GM23338 (cell line): ENCODE measurements at places on chromosomes 3 and 15.
A peak's percentile ranks its signal among the peaks of the same experiment; 100 is the strongest.

GRCh38 chr3:42116466-42116865 is 25.3 kb downstream of the TRAK1 start:
- no peak for DNase-seq

- peak; percentile 93 for DNase-seq
Measured at GRCh38 chr3:51682079-51682478, 11.0 kb downstream of the TEX264 start.

DNA sequence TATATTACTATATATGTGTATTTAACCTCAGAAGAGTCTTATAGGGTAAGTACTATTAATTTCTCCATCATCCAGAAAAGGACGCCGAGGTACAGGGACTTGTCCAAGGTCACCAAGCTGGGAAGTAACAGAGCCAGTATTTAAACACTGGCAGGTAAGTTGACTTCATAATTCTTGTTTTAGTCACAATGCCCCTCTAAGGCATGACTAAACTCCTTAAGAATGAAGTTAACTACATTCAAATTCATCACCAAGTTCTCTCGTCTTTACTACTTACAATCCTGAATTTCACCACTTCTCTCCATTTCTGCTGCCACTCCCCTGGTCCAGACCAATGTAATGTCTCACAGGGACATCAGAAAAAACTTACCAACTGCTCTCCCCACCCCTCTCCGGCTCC is 312.1 kb downstream of the GRM7 start:
- DNase-seq = no peak

DNA sequence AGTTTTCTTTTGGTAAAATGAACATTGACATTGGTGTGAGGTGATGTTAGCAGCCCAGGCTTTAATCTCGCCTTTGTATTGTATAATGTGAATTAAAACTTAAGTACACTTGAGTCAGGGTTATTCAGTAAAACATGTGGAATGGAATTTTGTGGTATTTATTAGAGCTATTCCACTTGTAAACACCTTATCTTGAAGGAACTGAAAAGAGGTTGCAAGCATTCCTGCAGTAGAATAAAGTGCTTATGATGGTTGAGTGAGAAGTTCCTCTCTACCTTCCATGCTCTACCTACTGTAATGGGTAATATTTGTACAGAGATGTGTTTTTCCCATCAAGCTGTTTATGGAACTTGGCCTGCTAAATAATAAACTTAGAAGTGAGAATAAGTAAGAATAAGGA is 36.1 kb downstream of the HMG20A start:
- DNase-seq = no peak

DNA sequence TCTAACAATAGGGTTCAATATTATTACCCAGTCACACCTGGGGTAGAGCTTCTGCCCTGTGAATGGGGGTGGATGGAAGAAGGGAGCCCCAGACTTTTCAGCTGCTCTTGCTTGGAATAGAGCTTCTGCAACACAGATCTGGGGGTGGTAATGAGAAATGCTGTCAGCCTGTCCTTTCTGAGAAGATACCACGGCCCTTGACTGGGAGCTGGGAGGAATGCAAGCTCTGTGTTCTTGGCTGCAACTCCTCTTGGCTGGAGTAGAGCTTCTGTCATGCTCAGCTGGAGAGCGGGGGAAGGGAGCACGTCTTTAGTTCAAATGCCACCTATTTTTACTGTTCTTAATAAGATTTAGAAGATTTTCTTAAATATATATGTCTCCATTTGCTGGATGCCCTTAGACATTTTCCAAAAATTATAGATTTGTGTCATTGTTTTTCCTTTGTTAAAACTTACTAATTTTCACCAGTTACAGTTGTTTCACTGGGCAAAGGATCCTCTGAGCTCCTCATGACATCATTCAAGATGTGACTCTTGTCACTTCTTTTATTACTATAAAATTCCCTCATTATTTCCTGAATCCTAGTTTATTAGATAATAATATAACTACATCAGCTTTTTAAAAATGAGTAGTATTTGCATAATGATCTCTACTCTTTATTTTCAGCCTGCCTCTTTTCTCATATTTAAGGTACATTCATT is 180.0 kb upstream of the TGFBR2 start:
- DNase-seq = peak; percentile 10

DNA sequence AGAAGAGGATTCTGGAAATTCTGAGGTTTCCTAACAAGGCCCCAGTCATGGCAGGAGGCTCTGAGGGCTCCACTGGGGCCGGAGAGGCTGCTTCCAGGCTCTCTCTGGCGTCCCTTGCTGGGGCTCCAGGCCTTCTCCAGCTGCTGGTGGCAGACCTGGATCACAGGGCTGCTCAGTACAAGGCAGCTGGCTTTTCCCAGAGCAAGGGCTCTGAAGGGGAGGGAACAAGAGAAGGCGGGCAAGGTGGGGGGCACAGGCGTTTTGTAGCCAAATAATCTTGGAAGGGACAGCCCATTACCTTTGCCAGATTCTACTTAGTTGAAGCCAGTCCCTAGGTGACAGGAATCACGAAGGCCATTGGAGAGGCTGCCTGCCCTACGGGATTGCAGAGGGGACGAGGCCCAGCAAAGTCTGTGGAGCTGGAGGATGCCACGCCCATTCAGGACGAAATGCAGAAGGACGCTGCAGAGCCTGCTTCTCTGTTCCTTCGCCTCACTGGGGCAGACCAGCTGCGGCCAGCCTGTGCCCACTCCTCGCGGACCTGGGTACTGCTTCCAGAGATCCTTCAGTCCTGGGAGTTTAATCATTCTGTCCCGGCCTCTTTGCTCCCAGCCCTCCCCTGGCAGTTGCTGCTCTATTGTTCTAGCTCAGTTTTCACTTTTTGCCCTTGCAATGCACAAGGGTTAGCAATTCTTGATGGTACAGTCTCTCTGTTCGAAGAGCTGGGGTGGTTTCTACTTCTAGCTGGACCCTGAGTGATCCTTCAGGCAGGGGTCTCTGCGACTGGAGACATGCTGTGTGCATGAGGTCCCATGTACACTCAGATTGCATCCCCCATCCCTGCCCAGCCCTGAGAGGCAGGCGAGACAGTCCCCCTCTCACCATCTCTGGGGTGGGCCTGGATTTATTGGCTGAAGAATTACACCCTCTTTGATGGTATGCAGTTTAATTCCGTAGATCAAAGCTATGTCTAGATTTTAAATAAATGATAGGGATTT is 149.3 kb upstream of the MEF2A start:
- no peak for DNase-seq
